Cortex of kidney (tissue), 1 donor: ENCODE measurements at places on chromosomes 1 and 21.

- DNase-seq: no peak
Observed at GRCh38 chr1:150410582-150411101, 46.7 kb downstream of the RPRD2 start.

- DNase-seq: no peak
Observed at GRCh38 chr1:24878045-24878444, 52.0 kb downstream of the RUNX3 start.

DNA sequence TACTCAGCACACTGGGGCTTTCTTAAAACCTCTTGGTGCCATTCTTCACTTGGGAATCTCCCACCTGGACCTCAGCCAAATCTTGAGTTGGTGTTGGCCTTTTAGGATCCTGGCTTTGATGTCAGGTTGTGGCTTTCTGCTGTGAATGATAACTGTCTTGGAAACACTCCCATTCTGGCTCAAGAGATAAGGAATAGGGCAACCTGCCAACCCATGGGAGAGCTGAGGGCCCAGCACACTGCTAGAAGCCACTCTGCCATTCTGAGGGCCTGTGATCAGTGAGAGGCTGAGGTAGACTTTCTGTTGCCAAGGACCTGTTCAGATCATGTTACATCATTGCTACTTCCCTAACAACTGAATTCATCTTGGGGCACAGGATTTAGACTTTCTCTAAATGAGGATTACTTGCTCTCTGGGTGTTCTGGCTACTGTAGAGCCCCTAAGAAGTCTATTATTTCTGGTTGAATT is 45.8 kb downstream of the TTC39A start:
- no peak for DNase-seq

DNA sequence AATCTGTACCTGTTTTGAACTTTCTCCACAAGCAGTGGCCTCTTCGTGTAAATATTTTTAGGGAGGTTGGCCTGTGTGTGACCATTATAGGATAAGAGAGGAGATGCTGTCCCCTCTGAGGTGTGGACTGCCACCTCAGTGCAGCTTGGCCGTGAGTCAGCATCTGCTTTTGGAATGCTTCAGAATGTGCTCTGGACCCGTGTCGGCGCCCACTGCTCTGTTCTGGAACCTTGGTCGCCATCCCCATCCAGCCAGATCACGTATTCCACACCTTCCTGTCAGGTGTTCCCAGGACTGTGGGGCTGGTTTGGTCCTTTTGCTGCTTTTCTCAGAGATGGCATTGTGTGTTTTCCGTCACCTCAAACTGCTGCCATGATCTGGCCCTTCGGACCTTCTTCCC is 5.5 kb downstream of the UCK2 start:
- no peak for DNase-seq

DNA sequence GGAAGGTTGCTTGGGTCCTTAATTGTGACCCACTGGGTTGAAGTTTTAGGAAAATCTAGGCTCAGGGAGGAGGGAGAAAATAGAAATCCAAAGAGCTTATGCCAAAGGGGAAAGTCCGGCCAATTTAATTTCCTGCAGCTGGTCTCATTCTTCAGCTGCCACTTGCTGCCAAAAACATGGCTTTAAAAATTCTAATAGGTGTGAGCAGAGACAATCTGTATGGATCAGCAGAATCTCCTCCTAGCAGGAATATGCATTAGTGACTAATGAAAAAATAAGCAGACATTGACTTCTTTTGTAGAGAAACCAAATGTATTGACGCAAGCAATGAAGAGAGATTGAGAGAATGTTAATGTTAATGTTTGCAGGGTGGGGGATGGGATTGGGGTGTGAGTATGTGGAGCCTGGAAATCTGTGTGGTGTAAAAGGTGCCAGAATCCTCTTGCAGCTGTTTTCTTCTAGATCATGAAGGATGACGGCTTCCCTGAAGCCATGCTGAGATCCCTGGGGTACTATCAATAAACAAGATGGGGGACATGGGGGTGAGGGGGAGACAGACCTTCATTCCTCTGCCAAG is 35.3 kb downstream of the VWA5B1 start:
- no peak for DNase-seq

DNA sequence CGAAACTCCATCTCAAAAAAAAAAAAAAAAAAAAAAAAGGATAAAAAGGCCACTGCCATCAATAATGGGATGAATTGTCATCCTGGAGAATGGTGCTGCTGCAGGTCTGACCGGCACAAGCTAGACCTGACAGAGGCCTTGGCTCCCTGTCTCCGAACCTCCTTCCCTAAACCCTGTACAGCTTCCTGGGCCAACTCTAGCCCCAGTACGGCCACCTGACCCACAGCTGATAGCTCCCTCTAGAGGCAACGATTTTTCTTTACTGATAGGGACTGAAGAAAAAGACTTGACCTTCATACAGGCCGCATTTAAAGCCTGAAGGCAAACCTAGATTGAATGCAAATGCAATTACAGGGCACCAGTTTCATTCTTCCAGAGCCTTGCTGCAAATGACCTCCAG is 30.7 kb downstream of the NOL9 start:
- DNase-seq: no peak

DNA sequence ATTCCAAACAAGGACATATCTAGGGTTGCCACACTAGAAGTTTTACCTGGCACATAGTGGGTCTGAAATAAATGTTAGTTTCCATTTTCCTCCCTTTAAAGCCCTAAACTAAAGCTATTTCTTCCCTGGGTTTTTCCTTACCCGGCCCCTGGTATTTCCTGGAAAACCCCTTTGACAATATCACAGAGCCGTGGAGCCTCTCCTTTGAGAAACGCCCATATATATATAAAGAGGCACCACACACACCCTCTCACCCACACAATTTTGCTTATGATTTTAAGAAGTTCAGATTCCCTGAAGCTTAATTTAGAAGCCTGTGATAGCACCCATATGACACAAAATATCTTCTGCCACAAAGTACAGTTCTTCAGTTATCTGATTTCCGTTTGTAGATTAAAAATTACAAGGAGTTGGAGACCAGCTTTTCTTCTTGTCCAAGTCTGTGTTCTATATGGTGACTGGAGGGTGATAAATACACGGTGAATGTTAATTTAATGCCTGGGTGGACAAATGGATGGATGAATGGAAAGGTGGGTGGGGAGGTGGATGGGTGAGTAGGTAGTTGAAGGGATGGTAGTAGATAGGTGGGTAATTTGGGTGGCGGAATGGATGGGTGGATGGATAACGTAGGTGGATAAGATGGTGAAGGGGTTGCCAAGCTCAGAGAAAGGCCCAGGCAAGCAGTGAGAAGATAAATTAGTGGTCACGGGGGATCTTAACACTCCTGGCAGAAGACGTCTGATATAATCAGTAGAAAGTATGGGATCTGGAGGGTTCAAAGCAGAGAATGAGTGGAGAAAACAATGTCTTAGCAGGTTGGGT is 154.4 kb upstream of the FGGY start:
- DNase-seq: no peak

GRCh38 chr1:209162651-209163050 is 420.9 kb upstream of the CAMK1G start:
- no peak for DNase-seq

DNA sequence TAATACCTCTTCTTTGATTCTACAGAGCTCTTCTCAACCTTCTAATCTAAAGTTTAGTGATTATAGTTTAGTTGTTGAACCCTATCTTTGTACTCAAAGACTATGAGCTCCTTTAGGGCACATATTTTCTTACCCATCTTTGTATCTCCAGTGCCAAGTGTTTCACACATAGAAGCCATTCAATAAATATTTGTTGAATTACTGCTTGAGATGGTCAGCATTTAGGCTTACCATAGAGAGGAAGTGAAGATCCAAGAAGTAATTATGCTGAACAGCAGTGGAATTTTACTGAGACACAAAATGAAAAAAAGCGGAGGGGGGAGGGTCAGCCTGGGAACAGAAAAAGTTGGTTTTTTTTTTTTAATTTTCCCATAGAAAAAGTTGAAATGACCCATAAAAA is 21.9 kb downstream of the PIK3R3 start:
- DNase-seq: no peak

- no peak for DNase-seq
Observed at GRCh38 chr21:41802684-41803083, 35.8 kb upstream of the RIPK4 start.

DNA sequence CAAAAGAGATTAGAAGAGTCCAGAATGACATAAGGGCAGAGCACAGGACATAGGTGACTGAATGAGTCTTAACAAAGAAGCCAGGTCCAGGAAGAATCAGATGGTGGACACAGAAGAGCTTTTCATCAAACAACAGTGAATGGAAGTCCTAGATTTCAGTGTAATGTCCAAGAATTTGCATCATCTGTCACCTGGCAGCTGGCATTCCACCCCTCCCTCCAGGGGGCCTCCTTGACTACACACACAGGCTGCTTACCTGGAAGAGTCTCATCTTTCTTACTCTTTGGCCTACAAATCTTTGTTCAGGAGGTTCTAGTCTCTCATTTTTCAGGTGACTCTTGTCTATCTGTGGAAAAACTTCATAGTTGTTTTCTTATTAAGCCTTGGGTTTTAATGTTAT is 36.2 kb downstream of the GORAB start:
- no peak for DNase-seq

DNA sequence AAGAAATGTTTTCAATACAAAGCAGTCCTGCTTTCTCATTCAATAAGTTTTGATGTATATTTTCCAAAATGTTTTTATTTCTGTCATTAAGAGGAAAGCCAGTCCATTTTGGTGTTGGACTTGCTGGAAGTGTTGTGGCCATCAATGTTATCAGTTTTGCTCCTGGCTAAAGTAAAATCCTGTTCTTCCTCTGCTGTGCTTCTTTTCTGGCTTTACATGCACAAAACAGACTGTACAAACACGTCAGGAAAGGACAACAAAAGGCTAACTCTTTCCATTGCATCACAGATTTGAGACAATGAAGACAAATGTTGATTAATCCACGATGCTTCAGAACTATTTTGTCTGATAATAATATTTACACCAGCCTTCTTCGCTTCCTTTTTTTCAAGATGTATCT is 735.4 kb downstream of the LTN1 start:
- no peak for DNase-seq

GRCh38 chr1:158998781-158999161 is 10.9 kb upstream of the IFI16 start:
- no peak for DNase-seq

DNA sequence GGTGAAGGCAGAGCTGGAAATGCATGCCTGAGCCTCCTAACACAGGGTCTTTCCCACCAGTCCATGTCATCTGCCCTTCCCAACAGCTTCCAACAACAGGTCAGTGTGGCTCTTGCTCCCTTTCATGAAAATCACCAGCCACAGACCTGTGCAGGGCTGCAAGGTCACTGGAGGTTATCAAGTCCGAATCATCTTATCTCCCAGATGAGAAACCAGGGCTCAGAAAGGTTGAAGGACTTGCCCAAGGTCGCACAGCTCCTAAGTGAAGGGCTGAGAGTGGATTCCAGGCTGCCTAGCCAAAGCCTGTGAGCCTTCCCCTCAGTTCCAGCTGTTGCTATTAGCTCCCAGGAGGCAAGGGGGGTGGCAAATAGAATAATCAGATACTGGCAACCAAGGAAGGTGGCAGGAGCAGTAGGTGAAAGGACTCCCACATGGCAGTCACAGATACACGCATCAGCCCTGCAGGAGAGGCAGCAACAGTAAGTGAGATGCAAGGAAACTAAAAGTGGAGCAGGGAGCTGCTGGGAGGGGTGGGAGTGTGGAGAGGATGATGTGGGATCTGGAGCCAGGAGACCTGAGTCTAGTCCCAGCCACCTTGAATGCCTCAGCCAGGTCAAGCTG is 74.2 kb downstream of the SSBP3 start:
- DNase-seq: no peak

- DNase-seq: no peak
Observed at GRCh38 chr1:176494436-176494835, 31.5 kb downstream of the PAPPA2 start.

GRCh38 chr1:17027403-17027802 is 15.7 kb upstream of the ATP13A2 start:
- no peak for DNase-seq

- no peak for DNase-seq
Observed at GRCh38 chr1:171083222-171083621, 7.5 kb upstream of the FMO3 start.

DNA sequence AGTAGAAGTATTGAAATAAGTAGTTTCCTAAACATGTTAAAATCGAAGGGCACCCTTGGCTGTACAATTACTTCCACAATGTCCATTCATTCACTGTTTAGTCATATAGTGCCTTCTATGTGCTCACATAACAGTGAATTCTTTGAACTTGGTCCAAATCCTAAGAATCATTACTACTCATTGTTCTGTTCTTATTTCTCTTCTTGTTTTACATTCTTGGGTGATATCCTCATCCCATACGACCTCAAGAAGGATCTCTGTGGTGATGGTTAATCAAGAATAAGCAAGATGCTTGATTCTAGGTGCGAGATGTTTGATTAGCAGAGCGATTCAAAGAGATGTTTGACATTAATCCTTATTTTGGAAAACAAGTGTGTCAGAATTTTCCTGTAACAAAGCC is 667.4 kb upstream of the ZP4 start:
- DNase-seq: no peak

DNA sequence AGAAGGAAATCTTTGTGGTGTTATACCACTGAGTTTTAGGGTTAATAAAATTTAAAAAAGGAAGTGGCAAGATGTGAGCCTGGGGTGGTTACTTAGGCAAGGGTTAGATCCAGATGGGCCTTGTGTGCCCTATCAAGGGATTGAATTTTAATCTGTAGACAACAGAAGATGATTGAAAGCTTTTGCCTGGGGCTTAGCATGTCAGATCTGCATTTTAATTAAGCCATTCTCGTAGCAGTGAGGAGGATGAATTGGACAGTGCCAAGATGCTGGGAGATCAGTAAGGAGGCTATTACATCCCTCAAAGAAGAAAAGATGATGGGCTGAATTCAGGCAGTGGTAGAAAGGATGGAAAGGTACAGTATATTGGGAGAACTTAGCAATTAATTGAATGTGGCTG is 42.3 kb downstream of the HMGB4 start:
- DNase-seq: no peak

DNA sequence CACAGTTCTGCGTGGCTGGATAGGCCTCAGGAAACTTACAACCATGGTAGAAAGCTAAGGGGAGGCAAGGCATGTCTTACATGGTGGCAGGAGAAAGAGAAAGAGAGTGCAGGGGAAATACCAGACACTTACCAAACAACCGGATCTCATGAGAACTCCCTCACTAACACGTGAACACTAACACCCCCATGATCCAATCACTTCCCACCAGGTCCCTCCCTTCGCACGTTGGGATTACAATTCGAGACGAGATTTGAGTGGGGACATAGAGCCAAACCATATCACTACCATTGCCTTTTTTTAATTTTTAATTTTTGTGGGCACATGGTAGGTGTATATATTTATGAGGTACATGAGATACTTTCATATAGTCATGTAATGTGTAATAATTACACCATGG is 23.8 kb upstream of the PPP1R8 start:
- no peak for DNase-seq

DNA sequence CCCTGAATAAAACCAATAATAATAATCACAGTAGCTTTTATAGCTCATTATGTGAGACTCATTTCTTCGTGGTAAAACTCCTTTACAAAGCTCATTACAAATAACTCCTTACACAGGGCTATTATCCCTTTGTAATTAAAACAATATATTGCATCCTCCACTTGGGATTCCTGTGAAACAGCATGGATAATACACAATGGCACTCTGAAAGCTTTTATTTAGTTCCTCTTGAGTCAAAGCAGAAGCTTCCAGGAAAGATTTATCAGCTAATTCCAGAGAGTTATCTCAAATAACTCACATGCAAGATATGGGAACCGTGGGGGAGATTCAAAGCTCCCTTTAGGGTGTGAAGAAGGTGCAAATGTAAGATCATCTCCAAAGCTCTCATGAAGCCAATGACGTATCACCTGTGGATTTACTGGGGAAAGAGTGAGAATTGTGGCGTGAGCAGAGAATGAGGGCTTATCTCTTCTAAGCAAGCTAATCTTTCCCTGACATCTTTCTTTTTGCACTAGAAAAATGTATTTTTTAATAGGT is 60.4 kb upstream of the GJA5 start:
- no peak for DNase-seq
